Aortic smooth muscle cell (primary cell): ENCODE measurements at places on chromosomes 2 and 18. TPM values are rescaled to one million over a fixed set of nuclear protein-coding genes. Genes with fewer than 3 reads are reported as not detected.

SPP2 gene
- total RNA-seq, result not detected in 2 replicates

DRC1 gene
- not detected in 2 replicates for total RNA-seq

AQP12B gene
- not detected in 2 replicates for total RNA-seq

DSG1 gene
- total RNA-seq, result not detected in 2 replicates

PFN4 gene
- 0.53 and 0.56 TPM in 2 replicates for total RNA-seq

HOXD10 gene
- not detected in 2 replicates for total RNA-seq

MOGAT1 gene
- not detected in 2 replicates for total RNA-seq

GALR1 gene
- total RNA-seq, result not detected in 2 replicates

CAB39 gene
- total RNA-seq, result 55.5 and 61.4 TPM in 2 replicates

CHRNG gene
- not detected in 2 replicates for total RNA-seq

SCYGR4 gene
- total RNA-seq, result not detected in 2 replicates

ACTG2 gene
- total RNA-seq, result 0.56 TPM in 1 of 2 replicates, not detected in the other

SP140L gene
- total RNA-seq, result 9.3 and 10.3 TPM in 2 replicates

GCG gene
- total RNA-seq, result not detected in 2 replicates

FLACC1 gene
- total RNA-seq, result 1.6 and 1.8 TPM in 2 replicates

LHCGR gene
- total RNA-seq, result not detected in 2 replicates

CPO gene
- total RNA-seq, result 0.12 and 0.13 TPM in 2 replicates

FARSB gene
- total RNA-seq, result 10.1 and 16.0 TPM in 2 replicates
